Nephron progenitor cell (in vitro differentiated cells): ENCODE measurements at places on chromosomes 12 and 14.

DNA sequence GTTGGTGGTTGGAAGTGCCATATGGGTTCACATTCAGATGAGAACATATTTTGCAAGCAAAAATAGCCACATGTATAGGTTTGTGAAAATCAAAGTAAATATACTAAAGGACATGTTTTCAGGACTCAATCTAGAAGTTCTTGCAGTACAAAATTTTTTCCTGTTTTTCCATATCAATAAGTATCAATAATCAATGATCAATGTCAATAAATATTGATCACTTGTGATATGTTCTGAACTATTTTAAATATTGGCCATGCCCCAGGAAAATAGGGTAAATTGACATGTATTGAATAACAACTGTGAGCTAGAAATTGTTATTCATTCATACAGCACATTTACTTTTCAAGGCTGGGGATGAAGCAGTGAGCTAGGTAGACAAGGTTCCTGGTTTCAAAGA is 24.3 kb downstream of the ALG10 start:
- DNase-seq = no peak

GRCh38 chr12:65293735-65294134 is 15.3 kb downstream of the MSRB3 start:
- DNase-seq = no peak

DNA sequence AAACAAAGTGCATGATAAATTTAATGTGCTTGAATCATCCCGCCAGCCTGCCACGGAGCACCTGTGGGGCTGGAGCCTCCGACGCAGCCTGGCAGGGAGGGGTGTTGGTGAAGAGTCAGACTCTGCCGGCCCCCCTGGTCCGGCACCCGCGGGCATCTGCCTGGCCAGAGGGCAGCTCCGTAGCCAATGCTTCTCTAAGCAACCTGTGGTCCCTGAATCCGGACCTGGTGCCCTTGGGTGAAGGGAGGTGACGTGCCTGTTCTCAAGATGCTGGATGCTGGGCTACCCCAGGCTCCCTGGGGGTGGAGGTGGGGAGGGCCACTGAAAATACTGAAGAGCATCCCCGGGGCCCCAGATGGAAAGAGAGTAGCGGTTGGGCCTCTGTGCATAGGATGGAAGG is 158.6 kb upstream of the C14orf180 start:
- DNase-seq = no peak

- DNase-seq = no peak
Measured at GRCh38 chr12:107736914-107737313, 24.0 kb downstream of the PRDM4 start.
